Fibroblast of pulmonary artery (primary cell): ENCODE measurements at places on chromosomes 5 and 9.

GRCh38 chr5:5158472-5158895, 18.4 kb downstream of the ADAMTS16 start:
- peak; percentile 7 for DNase-seq

- DNase-seq = no peak
Measured at GRCh38 chr5:68021227-68021626, 194.3 kb upstream of the PIK3R1 start.

- DNase-seq = no peak
Measured at GRCh38 chr9:110758201-110758600, 89.6 kb downstream of the MUSK start.

- DNase-seq = peak; percentile 4
Measured at GRCh38 chr5:60026161-60026560, 132.6 kb upstream of the PDE4D start.

GRCh38 chr9:27943501-27943900, 370.2 kb upstream of the C9orf72 start:
- DNase-seq = no peak

GRCh38 chr5:10801931-10802666, 41.1 kb upstream of the DAP start:
- peak; percentile 21 for DNase-seq

DNA sequence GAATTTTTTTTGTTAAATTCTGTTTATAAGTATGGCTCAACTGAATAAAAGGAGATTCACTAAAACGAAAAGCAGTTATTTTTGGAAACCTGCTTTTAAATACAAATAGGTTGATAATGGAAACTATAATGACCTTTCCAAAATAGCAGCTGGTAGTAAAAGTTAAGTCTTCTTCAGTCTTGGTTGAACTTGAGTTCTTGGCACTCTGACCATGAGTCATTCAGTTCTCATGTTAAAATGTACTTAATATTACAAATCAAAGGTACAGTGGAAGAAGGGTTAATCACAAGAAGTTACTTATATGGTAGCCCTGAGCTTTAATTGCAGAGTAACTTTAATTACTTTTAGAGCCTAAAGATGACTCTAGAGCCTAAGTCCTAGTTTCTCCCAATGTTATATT, 62.1 kb downstream of the KLF9 start:
- peak; percentile 59 for DNase-seq

- DNase-seq = peak; percentile 45
Measured at GRCh38 chr5:14901462-14902051, 30.0 kb upstream of the ANKH start.

DNA sequence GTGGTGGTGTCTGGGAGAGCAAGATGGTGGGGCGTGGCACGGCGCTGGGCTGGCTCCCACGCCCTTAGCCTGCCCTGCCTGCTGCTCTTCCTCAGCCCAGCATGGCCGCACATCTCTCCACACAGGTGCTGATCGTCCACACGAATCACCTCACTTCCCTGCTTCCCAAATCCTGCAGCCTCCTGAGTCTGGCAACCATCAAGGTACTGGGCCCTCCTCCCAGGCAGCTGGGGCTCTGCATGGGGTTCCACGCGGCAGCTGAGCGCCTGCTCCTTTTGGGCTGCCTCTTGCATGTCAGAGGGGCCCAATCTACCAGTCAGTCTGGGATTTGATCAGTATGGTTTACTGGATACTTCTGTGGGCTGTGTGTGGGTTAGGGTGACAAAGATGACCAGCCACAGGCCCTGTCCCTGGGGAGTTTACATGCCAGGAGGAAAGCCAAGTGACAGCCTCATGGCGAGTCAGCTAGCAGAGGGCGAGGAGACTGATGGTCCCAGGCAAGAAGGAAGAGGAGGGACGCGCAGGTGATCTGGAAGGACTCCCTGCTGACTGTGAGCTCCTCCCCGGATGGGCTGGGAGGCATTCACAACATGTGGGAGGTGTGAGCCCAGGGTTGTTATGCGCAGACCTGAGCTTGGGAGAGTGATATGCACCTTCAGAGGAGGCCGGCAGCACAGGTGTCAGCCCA, 6.0 kb downstream of the LRSAM1 start:
- no peak for DNase-seq

- no peak for DNase-seq
Measured at GRCh38 chr5:55411876-55412275, 104.1 kb downstream of the MTREX start.

DNA sequence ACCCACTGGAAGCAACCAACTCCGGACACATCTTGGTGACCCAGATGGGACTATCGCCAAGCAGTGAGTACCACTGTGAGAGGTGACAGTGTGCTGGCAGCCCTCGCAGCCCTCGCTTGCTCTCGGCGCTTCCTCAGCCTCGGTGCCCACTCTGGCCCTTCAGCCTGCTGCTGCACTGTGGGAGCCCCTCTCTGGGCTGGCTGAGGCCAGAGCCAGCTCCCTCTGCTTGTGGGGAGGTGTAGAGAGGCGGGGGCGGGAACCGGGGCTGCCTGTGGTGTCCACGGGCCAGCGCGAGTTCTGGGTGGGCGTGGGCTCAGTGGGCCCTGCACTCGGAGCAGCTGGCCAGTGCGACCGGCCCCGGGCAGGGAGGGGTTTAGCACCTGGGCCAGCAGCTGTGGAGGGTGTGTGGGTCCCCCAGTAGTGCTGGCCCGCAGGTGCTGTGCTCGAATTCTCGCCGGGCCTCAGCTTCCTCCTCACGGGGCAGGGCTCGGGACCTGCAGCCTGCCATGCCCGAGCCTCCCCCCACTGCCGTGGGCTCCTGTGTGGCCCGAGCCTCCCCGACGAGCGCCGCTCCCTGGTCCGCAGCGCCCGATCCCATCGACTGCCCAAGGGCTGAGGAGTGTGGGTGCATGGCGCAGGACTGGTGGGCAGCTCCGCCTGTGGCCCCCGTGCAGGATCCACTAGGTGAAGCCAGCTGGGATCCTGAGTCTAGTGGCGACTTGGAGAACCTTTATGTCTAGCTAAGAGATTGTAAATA, 78.5 kb upstream of the PLPP1 start:
- no peak for DNase-seq

GRCh38 chr9:35771534-35771933, 17.5 kb upstream of the MSMP start:
- peak; percentile 57 for DNase-seq

GRCh38 chr5:168946363-168946762, 354.6 kb downstream of the SLIT3 start:
- peak; percentile 8 for DNase-seq

- no peak for DNase-seq
Measured at GRCh38 chr5:14164164-14165163, 21.3 kb downstream of the TRIO start.

- no peak for DNase-seq
Measured at GRCh38 chr5:142390334-142390733, 65.5 kb upstream of the SPRY4 start.

DNA sequence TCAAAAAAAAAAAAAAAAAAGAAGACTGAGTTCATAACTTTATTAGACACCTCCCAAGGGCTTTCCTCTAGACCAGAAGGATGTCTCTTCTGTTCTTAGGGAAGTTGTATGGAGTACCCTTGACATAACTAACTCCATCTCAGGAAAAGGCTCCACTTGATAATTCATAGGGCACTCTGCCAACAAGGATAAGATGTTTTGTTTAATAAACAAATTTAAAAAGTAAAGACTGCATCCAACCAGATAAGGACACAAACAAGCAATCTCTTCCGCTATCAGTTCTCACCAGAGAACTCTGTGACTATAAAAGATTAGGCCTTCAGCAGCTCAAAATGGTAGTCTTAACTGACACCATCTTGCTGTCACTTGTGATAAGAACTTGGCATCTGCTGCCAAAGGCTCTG, 65.8 kb downstream of the SFXN1 start:
- no peak for DNase-seq

GRCh38 chr9:8858596-8859161, 1059.1 kb upstream of the DMAC1 start:
- no peak for DNase-seq

- peak; percentile 55 for DNase-seq
Measured at GRCh38 chr9:136808806-136809158, 1.0 kb downstream of the RABL6 start.

DNA sequence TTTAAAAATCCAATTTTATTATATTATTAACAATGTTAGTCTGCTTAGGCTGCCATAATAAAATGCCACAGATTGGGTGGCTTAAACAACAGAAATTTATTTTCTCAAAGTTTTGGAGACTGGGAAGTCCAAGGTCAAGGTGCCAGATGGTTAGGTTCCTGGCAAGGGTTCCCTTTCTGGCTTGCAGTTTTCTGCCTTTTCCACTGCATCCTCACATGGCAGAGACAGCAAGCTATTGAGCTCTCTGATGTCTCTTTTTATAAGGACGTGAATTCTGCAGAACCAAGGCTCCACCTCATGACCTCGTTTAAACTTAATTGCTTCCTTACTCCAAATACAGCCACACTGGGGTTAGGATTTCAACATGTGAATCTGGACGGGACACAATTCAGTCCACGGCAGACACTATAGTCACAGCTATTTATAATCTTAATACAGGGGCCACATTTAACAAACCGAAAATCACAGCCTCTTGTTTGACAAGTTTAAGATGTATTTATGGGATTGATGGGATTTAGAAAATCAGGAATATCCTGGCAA, 174.9 kb upstream of the PUM3 start:
- DNase-seq = no peak

GRCh38 chr5:113546703-113547183, 33.2 kb downstream of the YTHDC2 start:
- peak; percentile 39 for DNase-seq

- DNase-seq = peak; percentile 95
Measured at GRCh38 chr5:150567031-150567717, 59.2 kb downstream of the NDST1 start.

DNA sequence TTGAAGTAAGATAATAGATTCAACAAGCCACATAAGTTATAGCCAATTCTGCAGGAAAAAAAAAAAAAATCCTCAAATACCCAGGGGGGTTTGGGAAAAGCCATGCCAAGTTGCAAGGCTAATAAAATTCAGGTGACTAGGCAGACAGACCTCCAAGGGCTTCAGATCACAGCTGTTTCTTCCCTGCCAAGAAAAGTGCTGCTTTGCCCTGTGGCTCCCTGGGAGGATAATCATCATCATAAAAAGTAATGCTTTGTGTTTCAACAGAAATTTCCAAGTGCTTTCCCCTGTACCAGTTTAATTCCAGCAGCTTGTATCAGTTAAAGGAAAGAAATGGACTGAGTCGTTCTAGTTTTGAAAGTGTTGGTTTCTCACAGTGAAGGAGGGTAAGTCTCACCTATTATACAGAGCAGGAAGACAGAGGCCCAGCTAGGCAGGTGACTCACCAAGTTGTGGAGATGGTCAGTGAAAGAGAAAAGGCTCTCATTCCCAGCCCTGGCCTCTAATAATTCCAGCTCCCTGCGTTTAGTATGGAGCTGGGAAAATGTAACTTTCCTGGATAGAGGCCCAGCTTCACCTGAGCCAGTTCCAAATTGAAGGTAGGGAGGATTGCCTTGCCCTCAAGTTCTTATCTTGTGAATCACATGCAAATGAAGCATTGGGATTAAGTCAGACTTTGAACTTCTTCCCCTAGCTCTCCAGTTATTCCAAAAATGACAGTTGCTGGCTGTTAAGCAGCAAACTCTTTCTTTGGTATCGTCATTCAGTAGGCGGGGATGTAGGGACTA, 263.4 kb downstream of the GRIA1 start:
- DNase-seq = no peak

DNA sequence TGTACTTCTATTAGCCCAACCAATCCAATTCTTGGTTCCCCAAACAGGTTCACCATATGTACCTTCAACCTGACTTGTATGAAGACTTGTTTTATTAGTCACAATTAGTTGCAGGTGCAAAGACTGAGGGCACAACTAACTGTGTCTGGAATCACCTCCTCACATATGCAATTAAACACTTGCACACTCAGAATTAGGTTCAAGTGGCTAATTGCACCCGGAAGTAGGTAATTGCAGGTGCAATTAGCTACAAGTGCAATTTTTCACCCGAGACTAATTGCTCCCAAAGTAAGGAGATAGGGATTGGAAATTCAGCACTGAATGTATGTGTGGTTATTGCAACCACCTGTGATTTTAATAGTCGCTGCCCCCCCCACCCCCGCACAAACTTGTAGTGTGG, 338.9 kb downstream of the ZSWIM6 start:
- DNase-seq = no peak

GRCh38 chr9:3342159-3342777, 183.5 kb downstream of the RFX3 start:
- peak; percentile 83 for DNase-seq

- DNase-seq = peak; percentile 57
Measured at GRCh38 chr9:70470050-70471015, 55.9 kb upstream of the KLF9 start.

DNA sequence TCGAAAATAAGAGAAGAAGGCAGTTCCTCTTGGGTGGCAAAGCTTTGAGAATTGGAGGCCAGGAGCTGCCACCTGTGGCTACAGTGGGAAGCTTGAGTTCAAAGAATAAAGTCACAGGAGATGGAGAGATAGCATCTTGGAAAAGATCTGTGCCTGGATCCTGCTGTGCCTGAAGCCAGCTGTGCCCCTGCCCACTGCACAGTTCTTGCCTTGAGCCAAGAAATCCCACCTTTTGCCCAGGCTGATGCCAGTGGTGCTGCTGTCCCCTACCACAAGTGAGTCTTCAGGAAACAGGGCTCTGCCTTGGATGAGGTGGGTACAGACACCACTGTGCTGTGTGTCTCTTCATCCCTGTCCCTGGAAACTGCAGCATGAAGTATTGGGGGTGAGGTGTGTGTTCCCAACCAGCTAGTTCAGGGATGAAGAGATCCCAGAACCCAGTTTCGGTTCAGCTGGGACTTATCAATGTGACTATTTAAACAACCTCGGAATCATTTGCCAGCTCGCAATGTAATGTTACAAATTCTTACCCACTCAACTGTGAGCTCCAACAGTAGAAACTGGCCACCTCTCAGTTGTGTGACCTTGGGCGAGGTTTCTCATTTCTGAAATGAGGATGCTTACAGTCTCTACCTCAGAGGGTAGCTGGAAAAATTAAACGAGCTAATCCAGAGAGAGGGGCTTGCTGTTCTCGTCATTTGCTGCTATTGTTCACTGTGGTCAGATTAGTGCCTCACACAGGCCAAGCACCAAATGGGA, 5.9 kb downstream of the IER5L start:
- no peak for DNase-seq

DNA sequence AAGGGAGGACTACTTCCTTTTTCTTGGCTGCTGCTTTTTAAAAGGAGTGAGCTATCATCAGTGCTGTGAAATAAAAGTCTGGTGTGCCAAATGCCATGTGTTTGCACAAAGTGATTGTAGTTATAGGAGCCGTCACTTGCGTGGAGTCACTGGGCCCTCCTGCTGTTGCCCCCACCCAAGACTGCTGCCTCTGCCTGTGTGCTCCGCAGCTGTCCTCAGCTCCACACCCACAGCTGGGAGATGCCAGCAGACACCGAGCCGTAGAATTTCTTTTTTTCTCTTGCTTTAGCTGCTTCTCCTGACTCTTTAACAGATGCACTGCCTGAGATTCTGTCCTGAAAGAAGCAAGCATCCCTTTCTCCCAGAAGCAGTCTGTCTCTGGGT, 9.8 kb upstream of the GLE1 start:
- no peak for DNase-seq

- no peak for DNase-seq
Measured at GRCh38 chr5:32713361-32713769, 2.2 kb downstream of the NPR3 start.
